ENCODE measurements at places on chromosomes 1 and 21. TPM values are rescaled to one million over a fixed set of nuclear protein-coding genes. Genes with fewer than 3 reads are reported as not detected.

WARS2 gene
- 16.4 TPM for total RNA-seq

TNNT2 gene
- 0.73 TPM for total RNA-seq

ARHGEF11 gene
- total RNA-seq: 24.7 TPM

SWT1 gene
- total RNA-seq: 17.3 TPM

CHI3L1 gene
- 4.9 TPM for total RNA-seq

AKR7A3 gene
- 1.2 TPM for total RNA-seq

VANGL2 gene
- total RNA-seq: 36.6 TPM

DNAH14 gene
- 29.8 TPM for total RNA-seq

SON gene
- 97.3 TPM for total RNA-seq

GATAD2B gene
- total RNA-seq: 34.6 TPM

SRSF4 gene
- 65.3 TPM for total RNA-seq

NR1I3 gene
- total RNA-seq: 2.6 TPM

DNA sequence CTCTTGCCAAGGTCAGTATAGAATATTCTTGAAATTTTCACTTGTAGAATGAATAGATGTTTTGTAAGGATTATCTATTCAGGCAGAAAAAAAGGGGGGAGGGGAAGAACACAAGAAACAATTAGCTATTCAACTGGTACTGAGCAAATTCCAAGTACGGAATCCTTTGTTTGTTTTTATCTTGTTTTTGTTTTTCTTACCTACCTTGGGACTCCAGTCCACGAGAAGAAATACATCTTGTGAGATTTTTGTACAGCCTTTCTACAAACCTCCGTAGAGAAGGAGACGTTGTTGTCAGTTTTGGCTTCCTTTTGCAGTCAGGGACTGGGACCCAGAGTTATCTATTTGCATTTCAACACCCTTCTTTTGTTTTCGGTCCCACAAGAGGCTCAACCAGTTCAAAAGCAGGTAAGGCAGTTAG is 36.0 kb downstream of the ZNF281 start:
- no peak for ATAC-seq

DNA sequence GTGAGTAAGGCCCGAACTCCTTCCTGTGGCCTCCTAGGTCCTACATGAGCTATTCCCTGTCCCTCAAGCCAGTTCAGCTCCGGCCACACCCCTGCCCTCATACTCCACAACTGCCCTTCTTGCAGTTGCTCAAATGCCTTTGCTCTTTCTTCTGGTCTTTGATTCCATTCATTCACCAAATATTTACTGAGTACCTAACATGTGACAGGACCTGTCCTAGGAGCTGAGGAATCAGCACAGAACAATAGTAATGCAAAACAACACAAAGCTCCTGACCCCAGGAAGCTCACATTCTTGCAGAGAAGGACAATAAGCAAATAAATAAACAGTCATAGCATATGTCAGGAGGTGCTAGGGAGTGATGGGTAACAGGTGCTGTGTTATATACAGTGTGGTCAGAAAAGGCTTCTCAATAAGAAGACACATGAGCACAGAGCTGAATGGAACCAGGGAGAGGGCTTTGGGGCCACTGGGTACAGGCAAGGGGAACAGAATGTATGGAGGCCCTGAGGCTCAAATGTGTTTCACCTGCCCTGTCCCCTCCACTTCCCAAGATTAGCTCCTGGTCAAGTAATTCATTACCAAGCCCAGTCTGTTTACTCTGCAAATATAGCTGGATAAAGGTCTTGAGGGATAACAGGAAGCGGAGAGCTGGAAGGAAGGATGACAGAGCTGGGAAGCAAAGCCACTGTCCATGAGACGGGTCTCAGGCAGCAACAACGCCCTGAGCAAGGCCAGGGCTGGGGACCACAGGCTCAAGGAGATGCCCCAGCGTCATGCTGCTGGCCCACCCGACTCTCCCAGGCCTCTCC is 145.1 kb downstream of the CSMD2 start:
- no peak for ATAC-seq

- ATAC-seq: no peak
Measured at GRCh38 chr1:29134695-29135028, 11.0 kb upstream of the TMEM200B start.

DNA sequence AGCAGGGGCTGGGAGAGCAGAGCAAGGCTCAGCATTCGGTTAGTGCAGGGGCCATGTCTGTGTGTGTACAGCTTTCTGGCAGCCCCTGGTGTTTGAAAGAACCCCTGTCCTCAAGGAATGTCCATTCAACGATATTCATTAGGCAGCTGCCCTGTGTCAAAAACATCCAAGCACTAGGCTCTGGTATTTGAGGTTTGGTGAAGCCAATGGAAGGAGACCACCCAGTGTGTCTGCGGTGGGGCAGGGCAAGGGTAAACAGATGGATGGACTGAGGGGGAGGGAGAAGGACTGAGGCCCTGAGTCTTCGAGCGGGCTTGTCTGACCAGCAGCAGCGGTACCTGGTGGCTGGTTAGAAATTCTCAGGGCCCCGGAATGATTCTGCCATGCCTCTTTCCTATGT is 155.6 kb upstream of the KLHDC7A start:
- ATAC-seq: no peak

- ATAC-seq: no peak
Measured at GRCh38 chr1:22508991-22509390, 54.3 kb upstream of the EPHA8 start.

DNA sequence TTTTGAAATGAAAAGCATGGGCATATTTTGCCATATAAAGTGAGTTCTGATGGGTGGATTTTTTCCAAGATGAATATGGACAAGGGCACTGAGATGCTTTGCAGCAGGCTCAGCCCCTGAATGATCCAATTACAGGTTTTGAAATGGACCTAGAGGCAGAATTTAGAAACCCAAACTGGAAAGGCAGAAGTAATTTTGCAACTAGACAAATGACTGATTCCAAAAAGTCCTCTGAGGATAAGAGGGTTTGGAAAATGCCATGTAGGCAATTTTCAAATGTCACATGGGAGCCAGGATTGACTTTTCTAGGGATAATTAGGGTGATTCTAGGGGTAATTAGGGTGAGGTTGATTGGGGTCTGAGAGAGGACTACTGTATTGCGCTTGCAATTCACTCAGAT is 148.9 kb upstream of the ZNF648 start:
- no peak for ATAC-seq

GRCh38 chr1:98299861-98300260 is 361.7 kb upstream of the SNX7 start:
- ATAC-seq: no peak

- ATAC-seq: no peak
Measured at GRCh38 chr1:151831605-151832004, at the start of gene RORC. RORC (minus strand) TSS chr1:151831802; CDS start chr1:151831764, 38 bp downstream.

- ATAC-seq: no peak
Measured at GRCh38 chr21:42188663-42189062, 30.3 kb upstream of the ABCG1 start.

DNA sequence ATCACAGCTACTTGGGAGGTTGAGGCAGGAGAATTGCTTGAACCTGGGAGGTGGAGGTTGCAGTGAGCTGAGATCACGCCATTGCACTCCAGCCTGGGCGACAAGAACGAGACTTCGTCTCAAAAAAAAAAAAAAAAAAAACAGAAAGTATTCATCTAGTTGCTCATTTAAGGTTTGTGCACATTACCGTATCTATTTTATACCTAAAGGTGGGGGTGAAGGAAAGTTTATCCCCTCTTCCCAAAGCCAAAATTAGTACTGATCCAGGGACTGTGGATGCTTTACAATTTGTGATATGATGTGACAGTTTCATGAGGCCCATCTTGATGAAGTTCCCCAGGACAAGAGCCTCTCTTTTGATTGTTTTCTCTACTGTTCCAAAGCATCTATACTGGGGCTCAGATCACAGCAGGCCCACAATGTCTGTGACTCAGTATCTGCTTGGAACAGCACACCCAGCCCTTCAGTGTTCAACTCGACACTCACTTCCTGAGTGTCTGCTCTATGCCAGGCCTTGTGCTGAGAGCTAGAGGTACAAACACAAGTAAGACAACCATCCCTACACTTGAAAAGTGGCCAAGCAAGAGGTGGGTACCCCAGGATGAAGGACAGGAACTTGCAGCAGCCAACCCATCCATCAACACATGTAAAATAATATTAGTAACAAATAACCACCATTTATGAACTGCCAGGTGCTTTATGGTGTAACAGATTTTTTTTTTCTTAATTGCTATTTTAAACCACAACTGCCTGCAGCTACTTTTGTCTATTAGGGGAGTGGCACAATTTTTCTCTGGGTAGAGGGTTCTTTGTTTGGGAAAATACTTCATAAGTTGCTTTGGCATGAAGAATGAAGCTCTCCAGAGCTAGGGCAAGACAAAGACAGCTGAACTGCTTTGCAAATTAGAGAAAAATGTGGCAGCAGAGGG is 29.0 kb upstream of the KHDRBS1 start:
- ATAC-seq: no peak

DNA sequence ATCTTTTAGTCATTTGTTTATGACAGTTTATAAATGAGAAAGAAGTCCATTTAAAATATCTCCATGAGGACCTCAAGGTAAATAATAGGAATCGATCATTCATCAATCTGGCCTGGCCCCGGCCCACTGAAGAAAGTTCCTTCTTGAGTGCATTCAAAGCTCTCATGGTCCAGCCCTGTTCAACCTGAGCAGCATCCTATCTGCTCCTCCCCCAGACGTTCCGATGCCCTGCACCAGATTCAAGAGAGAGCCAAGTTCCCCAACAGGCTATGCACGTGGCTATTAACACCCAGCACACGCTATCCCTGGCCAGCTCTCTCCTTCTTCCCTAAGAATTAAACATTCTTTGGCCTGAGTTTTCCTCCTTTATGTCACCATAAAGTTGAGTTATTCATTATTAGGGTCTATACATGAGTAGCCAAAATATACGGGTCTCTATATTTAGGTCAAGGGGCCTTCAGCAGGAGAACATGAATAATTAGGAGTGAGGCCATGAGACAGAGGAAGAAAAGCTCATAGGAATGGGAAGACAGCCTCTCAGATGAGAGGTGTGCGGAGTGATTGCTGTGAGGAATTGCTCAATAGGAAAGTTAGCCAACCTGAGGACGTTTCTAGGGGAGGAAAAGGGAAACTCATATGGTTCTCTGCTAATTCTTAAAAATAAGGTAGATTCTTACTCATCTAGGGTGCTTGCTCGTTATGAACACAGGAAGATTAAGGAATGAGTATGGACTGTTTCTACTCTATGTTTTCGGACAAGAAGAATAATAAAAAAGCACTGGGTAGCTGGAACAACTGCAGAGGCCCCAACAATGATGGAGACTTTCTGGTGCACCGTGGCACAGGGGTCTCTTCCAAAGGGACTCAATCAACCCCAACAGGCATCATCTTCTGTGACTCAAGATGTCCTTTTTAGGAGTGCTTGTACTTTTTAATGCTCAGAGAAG is 23.6 kb downstream of the RUNX1 start:
- ATAC-seq: no peak

DNA sequence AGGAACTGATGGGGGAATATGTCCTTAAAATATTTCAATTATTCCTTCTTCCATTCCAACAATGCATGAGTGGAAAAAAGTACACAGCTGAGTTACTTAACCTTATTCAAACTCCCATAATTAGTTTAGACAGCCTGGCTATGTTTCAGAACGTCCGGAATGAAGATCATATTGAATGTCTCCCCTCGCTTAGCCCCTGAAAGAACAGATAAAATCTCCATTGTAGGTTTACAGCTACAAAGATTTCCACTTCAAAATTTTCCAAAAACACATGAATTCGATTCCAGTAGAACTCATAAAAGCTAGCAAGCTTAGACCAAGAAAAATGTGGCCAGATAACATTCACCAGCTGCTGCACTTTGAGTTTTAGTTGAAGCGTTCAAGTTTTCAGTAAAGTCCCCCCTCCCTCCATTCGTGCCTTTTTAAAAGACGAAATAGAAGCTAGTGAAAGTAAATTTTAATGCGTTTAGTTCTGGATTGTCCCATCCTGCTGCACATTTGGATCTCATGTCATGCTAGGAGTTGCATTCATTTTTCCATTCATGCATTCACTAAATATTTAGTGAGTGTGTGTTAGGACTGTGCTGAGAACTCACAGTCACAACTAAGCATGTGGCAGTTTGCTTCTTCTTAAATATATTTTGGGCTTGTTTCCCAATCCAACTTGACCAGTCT is 29.4 kb upstream of the SSX2IP start:
- ATAC-seq: peak; percentile 31

GRCh38 chr21:28257276-28257675 is 735.4 kb downstream of the LTN1 start:
- no peak for ATAC-seq

- no peak for ATAC-seq
Measured at GRCh38 chr1:162144853-162145252, 75.4 kb downstream of the NOS1AP start.

GRCh38 chr21:37240978-37241377 is 26.2 kb downstream of the VPS26C start:
- no peak for ATAC-seq

DNA sequence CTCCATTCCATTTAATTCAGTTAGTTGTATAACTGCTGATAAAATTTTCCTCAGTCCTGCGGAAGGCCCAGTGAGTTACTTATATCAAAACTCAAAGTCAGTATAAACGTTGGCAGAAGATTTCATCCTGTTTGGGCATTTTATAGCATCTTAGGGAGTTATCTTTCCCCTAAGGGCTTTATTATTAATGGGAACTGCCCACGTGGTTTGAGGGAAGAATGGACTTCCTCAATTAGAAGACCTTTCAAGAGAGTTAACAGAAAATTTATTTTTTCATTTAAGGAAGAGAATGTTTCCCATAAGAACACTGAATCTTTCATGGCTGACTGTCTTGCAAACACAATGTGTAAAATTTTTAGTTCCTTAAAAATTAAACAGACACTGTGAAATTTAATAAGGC is 400.1 kb downstream of the NEGR1 start:
- no peak for ATAC-seq

GRCh38 chr21:14057313-14057712 is 153.4 kb downstream of the LIPI start:
- ATAC-seq: no peak

- ATAC-seq: no peak
Measured at GRCh38 chr1:82454431-82454830, 653.7 kb downstream of the ADGRL2 start.

GRCh38 chr1:115425442-115425841 is 87.4 kb upstream of the NGF start:
- ATAC-seq: no peak

GRCh38 chr1:48030696-48031365 is 33.6 kb upstream of the TRABD2B start:
- ATAC-seq: no peak

DNA sequence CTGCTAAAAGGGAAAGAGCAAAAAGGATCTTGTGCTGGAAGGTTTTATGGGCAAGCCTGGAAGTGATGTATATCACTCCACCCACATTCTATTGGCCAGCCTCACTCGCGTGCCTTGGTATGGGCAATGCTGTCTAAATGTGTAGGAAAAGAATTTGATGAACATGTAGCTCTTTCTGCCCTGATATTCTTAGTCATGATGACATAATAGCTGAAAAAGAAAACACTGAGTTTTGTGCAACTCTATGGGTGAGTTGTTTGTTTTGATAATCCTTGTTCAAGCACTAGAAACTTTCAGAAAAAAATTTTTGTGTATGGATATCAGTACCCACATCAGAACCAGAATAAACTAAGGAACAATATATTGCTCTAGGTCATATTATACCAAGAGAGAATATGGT is 231.5 kb upstream of the ST6GALNAC5 start:
- ATAC-seq: no peak

Data from motor neuron (in vitro differentiated cells).